ENCODE measurements at places on chromosomes 2 and 18.

GRCh38 chr2:151936626-151937025, 108.4 kb upstream of the ARL5A start:
- DNase-seq = no peak

GRCh38 chr2:127581050-127581345, 45.5 kb downstream of the MYO7B start:
- no peak for DNase-seq

DNA sequence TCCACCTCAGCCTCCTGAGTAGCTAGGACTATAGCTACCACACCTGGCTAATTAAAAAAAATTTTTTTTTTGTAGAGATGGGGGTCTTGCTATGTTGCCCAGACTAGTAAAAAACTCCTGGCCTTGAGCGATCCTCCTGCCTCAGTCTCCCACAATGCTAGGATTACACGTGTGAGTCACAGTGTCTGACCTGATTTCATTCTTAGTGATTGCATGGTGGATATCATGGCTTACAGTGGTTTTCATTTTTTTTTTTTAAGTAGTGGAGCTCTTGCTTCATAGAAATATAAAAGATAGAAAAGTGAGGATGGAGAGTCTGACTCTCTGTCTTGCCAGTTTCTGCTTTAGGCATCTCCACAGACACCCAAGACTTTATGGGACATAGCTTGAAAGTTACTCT, 83.6 kb downstream of the CDC42EP3 start:
- DNase-seq = no peak

DNA sequence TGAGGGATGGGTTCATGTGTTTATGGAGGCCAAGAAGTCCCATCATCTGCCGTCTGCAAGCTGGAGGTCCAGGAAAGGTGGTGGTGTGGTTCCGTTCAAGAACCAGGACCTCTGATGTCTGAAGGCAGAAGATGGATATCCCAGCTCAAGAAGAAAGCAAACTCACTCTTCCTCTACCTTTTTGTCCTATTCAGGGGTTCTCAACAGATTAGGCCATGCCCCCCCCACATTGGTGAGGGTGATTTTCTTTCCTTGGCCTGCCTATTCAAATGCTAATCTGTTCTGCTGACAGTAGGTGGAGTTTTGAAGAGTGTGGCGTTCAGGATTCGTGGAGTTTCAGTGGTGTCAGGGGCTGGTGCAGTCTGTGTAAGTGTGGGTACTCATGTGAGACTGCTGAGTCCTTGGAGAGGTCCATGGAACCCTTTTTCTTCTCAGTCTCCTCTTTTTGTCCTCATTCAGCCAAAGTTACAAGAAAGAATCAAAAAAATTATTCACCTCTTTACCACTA, 5.9 kb downstream of the MSL3B start:
- DNase-seq = no peak

DNA sequence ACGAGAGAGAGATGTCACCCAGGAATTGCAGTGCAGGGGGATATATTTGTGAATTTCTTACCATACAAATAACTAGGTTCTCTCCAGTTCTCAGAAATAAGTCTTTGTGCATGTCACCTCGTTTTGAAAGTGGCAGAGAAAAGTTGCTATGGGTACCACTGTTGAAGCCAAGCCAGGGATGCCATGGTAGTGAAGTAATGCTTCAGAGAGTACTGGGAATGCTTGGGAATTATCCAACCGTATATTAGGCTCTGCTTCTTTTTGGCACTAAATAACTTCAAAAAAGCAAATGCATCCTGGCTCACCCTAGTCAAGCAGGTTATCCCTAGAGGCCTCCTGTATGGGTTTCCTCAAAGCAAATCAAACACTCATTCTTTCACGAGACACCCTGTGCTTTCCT, 50.7 kb upstream of the DDX18 start:
- no peak for DNase-seq

- peak; percentile 46 for DNase-seq
Measured at GRCh38 chr18:31301201-31301655, 16.7 kb upstream of the DSG1 start.

DNA sequence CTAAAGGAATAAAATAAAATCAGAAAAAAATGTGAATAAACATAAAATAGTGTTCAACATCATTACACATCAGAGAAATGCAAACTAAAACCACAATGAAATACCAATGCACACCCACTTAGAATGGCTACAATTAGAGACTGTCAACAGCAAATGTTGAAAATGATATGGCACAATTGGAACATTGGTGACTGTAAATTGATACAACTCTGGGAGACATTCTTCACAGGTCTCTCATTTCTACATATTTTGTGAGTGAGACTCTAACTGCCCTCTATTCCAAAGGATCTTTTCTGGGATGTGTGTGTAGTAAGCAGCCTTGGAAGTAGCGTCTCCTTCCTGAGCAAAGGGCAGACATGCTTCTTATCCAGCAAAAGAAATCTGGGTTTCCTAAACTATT, 323.0 kb downstream of the FBXO15 start:
- no peak for DNase-seq

GRCh38 chr2:30894498-30895119, 87.4 kb upstream of the CAPN13 start:
- DNase-seq = no peak

GRCh38 chr2:209636076-209636475, 135.6 kb upstream of the UNC80 start:
- no peak for DNase-seq

DNA sequence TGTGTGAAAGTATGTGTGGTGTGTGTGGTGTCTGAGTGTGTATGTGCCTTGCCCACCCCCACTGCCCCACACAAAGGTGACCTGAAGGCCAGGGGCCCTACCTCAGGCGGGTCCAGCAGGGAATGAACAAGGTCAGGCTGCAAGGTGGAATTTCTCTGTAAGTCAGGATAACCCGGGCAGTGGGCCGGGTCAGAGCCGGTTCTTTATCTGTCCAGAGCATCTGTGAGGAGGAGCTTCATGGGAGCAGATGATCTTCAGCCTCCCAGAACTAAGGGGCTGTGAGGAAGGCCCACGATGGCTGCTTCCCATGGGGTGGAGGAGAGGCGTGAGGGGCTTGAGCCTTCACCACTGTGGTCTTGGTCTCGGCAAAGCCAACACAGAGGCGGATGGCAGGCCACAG, 150.3 kb downstream of the TFCP2L1 start:
- no peak for DNase-seq

DNA sequence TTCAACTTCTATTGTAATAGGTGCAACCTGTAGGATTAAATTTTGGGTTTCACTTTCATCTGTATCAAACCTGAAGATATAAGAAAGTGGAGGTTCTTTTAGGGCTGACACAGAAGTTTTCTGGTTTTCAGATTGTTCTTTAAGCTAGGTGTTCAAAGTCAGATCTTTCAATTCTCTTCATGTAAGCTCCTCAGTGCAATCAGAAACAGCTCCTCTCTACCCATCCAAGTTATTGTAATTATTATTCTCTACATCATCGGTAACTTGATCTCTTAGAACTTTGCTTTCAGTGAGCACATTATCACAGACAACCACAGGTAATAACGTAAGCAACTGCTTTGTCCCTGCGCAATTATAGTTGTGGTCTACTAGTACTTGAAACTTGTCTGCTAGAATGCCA, 179.4 kb downstream of the MYCN start:
- DNase-seq = no peak

DNA sequence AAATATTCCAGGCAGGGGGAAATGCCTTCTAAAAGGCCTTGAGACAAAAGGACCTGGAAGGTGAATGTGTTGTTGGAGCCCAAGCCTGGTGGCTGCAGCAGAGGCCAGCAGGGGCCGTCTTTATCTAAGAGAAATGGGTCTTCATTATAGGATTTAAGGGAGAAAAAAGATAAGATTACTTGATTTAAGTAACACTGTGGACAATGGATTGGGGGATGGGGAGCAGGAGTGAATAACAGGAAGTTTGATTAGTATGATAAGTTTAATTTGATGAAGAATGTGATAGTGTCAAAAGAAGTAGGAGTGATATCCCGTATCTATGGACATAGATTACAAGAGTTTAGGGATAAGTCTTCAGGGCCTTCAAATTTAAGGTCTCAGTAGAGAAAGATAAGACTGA, 64.2 kb downstream of the WDR75 start:
- no peak for DNase-seq

- no peak for DNase-seq
Measured at GRCh38 chr2:65353046-65353445, 79.4 kb downstream of the SPRED2 start.

DNA sequence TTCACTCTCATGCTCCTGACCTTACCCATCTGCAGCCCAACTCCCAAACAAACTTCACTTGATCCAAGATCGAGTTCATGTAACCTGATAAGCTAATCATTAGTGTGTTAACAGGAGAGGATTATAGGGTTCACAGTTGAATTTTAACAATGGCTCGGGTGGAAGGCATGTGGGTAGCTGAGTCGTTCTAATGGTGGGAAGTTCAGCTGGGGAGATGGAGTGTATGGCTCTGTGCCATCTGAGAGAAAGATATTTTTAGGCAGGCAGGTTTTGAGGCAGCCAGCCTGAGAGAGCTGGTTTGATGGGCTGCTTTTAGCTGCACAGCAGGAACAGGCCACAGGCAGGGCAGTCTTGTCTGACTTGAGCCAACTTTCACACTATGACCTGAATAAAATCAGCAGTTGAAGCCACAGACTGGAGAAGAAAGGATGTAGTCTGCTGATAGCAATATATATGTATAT, 17.7 kb upstream of the NFE2L2 start:
- DNase-seq = no peak

DNA sequence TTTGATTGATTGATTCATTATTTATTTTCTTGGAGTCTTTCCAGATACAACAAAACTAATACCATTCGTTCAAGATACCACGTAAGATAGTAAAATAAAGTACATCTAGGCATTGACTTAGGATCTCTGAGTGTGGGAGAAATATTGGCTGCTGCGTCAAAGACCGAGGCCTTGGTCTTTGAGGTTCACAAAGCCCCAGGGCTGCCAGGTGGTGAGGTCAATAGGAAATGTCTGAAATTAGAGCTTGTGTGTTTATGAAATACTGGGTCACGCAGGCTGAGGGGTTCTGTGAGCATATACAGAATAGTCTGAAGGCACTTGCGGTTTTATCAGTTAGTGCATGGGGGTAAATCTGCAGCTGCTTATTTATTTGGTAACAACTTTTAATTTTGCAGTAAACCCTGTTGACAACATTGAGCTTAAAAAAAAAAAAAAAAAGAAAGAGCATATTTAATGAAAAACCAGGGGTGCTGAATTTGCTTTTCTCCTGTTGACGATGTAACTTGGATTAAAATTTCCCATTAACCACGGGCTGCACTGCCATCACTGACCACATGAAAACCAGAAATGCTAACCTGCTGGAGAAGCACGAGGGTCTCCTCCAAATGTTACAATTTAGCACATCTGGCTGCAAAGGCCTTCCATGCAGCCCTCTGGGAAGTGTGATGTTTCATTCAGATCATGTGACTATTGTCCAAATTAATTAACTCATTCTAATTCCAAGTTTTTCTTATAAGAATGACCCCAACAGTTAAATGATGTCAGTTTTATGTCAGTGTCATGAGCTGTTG, 27.1 kb upstream of the SERPINB12 start:
- no peak for DNase-seq
